ENCODE measurements at places on chromosomes 1 and 21.

GRCh38 chr1:94026619-94027380, 94.1 kb downstream of the ABCA4 start:
- DNase-seq: no peak

DNA sequence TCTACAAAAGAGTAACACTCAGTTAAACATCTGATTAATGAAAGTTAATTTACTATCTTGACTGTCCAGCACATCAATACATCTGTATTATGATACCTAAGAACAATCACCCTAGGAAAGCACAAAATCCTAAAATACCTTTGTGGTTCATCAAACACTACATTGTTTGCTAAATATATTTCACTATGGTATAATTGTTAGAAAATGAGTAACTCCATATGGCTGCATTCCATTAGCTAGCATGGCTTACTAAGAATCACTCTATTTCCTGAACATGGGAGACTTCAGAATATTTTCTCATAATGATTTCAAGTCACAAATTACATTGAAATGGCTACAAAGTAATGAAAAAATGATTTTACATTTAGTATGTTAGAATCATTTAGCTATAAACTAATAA, 12.5 kb downstream of the TRMT1L start:
- no peak for DNase-seq

- no peak for DNase-seq
These were observed 4.0 kb upstream of the RCAN1 start for GRCh38 chr21:34618941-34619340.

- no peak for DNase-seq
These were observed 6.7 kb downstream of the ZNF496 start for GRCh38 chr1:247324923-247325322.

DNA sequence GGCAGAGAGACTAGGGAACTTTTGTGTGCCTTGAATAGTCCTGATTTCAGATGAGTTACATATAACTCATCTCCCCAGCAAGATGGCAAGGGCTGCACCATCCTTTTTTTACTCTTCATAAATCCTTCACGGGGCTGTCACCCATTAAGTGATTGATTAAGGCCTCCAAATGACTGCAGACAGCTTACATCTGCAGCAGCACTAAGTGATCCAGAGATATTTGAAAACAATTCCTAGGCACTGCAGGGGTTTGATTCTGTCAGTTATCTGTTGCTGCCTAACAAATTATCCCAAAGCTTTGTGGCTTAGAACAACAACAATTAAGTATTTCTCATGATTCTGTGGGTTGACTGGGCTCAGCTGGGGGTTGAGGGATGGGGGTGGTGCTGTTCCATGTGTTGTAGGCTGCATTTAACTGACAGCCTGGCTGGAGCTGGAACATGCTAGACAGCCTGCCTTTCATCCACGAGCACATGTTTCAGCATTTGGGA, 19.3 kb downstream of the TEX38 start:
- no peak for DNase-seq

DNA sequence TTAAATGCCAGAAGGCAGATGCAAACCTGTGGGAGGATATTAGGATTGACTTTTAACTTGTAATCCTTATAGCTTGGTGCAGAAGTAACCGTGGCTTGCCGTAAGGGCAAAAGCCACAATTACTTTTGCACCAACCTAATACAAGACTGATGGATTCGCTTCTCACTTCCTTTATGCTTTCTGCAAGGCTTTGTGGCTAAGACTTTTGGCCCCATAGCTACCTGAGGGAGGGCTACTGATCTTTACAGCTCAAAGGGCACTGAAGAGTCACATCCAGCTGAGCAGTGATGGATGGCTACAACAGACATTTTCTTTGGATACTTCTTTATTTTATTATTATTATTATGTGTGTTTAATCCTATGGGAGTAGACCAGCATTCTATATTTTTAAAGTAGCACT, 140.4 kb downstream of the ST6GALNAC5 start:
- DNase-seq: no peak

DNA sequence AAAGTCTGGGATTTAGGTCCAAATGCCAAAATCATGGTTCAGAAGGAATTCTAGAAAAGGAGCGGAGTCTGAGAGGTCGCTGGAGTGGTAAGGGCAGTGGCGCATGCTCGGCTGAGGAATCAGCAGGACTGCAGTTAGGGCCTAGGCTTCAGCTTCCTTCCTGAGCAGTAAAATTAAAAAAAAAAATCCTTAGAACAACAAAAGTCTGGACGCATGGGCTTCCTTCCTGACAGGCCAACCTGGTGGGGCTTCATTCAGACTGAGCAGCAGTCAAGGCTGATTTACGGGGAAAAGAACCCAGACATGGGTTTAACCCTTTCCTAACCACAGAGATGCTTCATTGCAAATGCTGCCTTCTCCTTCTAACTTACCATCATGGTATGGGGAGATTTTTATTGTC, 17.1 kb downstream of the RNF220 start:
- DNase-seq: no peak
